ENCODE measurements at places on chromosomes 12 and 14. TPM values are rescaled to one million over a fixed set of nuclear protein-coding genes. Genes with fewer than 3 reads are reported as not detected.

NPAS3 gene
- polyA plus RNA-seq = 0.12 TPM

DNA sequence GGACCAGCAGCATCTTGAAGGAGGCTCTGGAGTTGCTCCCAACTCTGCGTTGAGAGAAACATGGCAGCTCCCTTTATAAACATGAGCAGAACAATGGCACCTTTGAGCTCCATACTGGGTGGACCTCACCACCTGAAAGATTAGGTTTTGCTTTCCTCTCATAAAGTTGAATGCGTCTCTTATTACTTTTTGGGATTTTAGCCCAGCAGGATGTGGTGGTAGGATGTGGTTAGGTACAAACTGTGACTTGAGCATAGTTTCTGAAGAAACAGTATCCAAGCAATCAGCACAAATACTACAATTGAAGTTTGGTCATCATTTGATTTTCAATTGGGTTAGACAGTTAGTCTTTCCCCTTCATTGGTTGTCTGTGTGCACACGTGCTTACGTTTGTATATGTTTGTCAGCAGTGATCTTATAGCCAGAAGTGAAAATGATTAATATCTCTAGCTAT, at the start of gene PRR4:
TSS of gene PRR4 (minus strand) at position 51 of the 454 bp plus-strand sequence. CDS start at position 13, 38 bp downstream.
- no peak for DNase-seq

DNA sequence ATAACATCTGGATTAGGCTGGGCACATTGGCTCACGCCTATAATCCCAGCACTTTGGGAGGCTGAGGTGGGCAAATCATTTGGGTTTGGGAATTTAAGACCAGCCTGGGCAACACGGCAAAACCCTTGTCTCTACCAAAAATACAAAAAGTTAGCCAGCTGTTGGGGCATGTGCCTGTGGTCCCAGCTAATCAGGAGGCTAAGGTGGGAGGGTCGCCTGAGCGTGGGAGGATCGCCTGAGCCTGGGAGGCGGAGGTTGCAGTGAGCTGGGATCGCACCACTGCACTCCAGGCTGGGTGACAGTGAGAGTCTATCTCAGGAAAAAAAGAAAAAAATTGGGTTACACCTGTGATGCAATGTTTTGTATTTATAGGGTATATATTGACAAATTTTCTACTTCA, 5.3 kb downstream of the NEK9 start:
- no peak for DNase-seq

ALKBH1 gene
- 3.9 TPM for polyA plus RNA-seq

DNA sequence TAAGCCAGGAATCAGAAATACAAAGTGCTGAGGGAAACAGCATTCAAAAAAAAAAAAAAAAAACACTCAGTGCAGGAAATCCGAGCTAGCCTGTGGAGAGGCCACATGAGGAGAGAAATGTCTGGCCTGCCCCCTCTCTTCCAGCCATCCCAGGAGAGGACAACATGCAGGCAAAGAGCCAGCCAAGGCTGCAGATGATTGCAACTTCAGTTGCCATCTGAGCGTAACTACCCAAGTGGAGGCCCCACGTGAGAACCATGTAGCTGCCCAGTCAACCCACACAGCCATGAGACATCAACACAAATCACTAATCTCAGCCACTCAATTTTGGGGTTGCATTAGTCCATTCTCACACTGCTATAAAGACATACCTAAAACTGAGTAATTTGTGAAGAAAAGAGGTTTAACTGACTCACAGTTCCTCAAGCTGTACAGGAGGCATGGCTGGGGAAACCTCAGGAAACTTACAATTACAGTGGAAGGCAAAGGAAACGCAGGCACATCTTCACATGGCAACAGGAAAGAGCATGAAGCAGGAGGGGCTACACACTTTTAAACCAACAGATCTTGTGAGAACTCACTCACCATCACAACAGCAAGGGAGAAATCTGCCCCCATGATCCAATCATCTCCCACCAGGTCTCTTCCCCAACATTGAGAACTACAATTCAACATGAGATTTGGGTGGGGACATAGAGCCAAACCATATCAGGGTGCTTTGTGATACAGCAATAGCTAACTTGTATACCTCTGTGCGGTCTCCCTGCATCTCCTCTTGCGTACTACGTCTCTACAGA, 161.1 kb downstream of the PIWIL1 start:
- DNase-seq = no peak

- no peak for DNase-seq
Observed at GRCh38 chr14:103091883-103092222, 2.7 kb upstream of the EXOC3L4 start.

DNA sequence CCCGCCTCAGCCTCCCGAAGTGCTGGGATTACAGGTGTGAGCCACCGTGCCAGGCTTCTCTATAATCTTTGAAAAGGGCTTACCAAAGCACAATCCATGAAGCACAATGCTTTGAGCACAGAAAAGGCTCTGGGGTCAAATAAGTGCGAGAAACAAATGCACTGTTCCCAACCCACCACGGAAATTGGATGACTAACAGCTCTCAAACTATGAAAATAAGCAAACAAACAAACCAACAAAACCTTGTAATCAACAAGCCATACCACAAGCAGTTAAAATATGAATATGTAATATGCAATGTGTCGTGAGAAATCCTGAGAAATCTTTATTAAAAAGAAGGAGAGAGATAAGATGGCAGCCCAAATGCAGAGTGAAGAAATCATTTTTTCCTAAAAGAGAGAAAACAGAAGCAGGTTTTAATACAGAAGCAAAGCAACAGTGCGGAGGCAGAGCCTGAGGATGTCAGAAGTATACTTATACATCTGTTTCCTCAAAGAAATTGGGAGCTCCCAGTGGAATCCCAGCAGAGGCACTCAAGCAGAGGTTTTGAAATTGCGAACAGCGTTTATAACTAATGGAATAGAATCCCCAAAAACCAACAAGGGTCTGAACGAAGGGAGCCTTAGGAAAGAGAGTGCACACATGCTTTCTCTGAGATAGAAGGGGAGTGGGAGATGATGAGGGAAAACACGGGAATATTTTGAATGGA, 17.1 kb downstream of the SMCO2 start:
- no peak for DNase-seq

DNA sequence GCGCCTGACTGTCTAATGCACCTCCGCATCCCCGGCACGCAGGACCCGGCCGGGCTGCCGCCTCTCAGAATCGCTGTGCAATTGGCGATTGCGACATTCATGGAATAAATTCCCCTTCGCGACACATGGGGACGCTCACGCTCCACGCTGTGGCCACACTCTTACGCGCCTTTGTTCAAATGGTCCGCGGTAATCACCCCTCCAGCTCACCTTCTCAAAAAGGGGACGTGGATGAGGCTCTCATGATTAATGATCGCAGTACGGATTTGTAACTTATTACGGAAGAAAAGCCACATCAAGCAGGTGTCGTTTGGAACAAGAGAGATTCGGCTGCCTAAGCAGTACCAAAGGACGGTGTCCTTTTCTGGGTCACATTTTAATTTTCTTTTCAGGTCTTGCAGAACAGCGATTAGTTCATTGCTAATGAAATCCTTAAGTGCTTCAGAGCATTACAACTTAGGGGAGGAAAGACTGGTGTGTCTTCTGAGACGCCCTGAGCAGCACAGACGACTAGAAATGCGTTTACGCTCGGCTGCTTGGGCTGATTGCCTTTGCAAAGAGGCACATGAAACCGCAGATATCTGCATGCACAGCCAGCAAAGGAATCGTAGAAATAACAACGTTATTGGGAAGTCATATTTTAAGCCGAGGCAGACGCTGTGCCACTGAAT, 37.3 kb upstream of the ADGRD1 start:
- peak; percentile 49 for DNase-seq

TEAD4 gene
- polyA plus RNA-seq = 7.6 TPM

DNA sequence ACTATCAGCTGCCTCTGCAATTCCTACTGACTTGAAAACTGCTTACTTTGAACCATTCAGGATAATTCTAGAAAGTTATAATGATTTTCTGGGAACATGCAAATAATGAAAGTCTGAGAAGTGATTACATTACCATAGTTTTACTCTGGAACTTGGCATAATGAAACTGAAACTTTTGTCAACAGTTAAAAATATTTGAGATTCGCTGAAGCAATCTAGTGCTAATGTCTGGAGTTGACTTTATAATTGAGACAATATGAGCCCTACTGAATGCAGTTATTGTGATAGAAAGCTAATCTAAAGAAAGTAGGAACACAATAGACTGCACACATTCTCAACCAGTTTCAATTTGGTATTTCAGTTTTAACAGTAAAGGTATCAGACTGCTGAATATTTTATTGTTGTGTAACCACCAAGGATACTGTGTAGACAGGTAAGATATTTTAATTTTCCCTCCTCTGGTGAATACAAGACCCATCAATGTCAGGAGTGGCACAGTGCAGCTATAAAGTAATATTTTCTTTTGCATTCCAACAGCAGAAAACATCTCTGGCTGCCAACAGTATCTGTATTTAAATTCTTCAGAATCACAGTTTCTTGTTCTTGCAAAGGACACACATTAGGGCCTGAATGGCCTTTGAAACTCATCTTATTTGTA, 483.5 kb downstream of the ATP23 start:
- no peak for DNase-seq

DNA sequence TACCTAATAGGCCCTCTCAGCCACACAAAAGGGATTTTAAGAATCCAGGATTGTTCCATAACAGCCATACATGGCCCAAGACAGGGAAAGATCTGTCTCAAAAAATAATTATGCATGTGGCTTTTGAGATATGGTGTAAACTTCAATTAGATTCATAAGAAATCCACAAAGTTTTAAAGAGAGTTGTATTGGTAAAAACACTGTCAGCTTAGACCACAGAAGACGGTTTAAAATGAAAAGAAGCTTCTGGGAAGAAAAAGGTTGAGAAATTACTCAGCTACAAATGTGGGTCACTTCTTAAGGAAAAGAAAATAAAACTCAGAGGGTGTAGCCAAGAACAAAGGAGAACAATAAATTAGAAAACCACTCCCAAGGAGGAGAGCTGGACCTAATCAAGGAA, 191.4 kb downstream of the KIF26A start:
- DNase-seq = no peak

GRCh38 chr12:25377469-25378177, 126.9 kb upstream of the KRAS start:
- DNase-seq = no peak

DNA sequence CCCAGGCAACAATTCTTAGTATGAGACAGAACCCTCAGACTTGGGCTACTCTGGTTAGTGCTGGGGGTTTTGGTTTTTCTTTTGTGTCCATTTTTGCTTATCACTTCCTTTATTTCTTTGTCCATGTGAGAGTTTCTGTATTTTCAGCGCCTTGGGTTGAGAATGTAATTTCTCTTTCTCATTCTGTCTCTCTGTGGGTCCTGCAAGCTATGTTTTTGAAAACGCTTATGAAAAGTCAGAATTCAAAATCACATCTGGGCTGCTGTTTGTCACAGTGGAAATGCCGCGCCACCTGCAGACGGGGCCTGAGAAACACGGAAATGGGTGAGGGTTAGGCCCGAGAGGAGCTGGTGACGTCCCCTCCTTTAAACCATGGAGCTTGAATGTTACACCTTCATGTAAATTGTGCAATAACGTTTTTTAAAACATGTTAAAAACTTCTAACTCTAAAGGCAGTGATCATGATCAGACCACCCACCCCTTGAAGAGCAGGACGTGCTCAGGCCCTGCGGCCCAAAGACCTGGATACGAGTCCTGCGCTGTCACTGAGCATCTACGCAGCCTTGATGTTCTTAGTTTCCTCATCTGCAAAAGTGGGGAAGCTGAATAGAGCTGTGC, 26.1 kb downstream of the JDP2 start:
- DNase-seq = no peak

ART4 gene
- 1.3 TPM for polyA plus RNA-seq

DNA sequence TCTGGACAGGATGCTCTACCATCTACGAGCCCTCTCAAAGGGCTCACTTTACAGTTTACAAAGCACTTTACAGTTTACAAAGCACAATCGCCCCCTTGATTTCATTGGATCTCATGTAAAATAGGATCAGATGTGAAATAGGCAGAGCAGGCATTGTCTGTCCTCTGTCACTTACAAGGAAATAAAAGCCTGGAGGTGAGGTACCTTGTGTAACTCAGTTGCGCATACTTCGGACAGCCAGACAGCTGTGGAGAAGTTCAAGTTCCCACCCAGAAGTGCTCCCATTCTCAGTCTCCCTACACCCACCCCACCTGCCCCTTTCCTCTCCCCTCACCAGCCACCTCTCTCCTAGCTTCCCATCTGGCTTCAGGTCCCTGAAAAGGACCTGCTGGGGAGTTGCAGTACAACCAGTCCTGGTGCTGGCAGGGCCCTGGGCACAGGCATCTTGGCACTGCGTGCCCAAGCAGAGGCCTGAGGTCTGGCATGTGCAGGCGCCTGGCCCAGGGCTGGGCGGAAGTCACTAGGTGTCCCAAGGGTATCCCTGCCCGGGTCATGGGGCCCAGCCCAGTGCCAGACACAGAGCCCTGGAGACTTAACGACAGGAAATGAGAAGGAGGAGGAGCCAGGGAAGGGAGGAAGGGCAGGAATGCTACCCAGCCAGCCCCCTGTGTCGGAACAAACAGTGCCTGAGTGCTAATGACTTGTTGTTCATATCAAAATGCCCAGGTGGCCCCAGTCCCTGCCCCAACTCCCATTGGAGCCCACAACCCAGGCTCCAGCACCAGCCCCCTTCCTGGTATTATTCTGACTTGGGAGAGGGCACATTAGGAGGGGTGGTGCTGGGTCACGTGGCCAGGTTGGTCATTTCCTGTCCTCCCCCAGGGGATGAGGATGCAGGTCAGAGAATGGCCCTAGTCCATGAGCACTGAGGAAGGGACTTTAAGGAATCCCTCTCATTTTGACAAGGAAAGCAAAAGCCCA, 5.4 kb downstream of the RAPGEF3 start:
- peak; percentile 87 for DNase-seq

Measured in heart right ventricle (tissue), 16 donors.